ENCODE measurements at places on chromosomes 4 and X.

DNA sequence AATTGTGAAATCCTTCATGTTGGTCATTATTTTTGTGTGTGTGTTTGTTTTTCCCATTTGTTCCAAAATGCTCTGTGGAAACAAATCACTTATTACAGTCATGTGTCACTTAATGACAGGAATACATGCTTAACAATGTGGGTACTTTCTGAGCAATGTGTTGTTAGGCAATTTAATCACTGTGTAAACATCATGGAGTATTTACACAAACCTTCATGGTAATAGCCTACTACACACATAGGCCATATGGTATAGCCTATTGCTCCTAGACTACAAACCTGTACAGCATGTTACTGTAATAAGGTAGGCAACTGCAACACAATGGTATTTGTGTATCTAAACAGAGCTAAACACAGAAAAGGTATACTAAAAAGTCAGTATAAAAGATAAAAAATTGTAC, 388.9 kb upstream of the PPP1R2C start:
- DNase-seq: no peak

GRCh38 chr4:7435471-7436061, 836 bp upstream of the PSAPL1 start:
- DNase-seq: peak; percentile 70

DNA sequence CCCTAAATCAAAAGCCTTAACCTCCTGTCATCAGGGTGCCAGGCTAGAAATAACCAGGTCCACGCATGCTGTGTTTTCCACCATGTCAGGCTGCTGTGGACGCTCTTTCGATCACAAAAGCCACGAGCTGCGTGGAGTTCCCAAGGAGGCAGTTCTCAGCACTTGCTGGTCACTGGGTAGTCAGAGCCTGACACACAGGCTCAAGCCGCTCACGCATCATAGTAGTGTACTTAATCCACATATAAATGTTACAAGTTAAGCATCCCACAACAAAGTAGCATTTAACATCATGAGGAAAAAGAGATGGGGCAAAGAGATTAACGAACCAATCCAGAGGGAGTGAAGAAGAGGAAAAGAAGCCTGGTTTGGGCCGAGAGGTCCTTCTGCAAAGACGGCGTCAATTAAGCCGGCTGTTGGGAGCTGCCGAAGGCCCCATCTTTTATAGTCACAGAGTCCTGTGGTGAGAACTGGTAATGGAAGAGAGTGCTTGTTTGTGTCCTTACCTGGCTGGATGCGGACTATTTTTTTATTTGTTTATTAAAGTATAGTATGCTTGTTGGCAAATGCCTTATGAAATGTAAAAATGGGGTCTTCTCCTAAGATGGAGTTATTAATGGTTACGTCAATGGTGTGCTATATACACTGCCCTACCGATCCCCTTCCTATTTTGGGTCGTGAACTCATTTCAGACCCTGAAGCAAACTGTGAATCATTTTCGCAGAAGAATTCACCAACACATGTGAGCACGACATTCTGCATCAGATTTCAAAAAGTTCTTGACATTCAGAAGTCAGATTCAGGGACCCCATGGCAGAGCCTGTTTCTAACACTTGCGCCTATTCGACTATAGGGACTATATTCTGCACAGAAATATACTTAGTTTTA, 675 bp downstream of the PRIMPOL start:
- DNase-seq: peak; percentile 42

DNA sequence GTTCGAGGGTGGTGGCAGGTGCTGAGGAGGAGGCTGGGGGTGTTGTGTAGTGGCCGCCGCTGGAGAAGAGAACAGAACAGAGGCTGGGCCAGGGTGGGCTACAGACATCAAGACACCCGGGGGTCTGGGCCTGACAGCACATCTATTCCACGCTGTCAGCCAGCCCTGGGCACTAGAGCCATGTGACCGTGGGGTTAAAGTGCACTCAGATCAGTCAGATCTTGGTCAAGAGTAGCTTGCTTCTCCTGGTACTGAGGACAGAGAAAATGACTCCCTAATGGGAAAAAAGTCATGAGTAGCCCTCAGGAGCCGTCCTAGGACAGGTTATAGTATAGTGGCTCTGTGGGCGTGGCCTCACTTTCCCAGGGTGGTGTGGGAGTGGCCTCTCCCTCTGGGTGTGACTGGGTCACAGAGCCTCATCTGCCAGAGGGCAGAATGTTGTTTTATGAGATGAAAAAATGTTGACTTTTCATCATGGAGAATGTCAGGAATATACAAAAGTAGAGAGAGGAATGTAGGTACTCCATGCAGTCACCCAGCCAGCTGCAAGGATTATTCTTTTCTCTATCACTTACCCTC, 19.4 kb downstream of the TRMT44 start:
- no peak for DNase-seq

GRCh38 chr4:98555798-98556445, 102.5 kb downstream of the TSPAN5 start:
- peak; percentile 48 for DNase-seq

GRCh38 chr4:1055721-1056590, 44.5 kb downstream of the FGFRL1 start:
- DNase-seq: peak; percentile 40

GRCh38 chrX:1592470-1593142, 1.2 kb downstream of the AKAP17A start:
- peak; percentile 36 for DNase-seq

GRCh38 chr4:40962551-40963180, 212.9 kb downstream of the NSUN7 start:
- DNase-seq: peak; percentile 95

GRCh38 chr4:28788929-28789490, 1928.4 kb downstream of the STIM2 start:
- no peak for DNase-seq

GRCh38 chrX:29225670-29226069, 638.4 kb downstream of the IL1RAPL1 start:
- DNase-seq: no peak

GRCh38 chrX:109940411-109940810, 62.5 kb upstream of the TMEM164 start:
- no peak for DNase-seq

DNA sequence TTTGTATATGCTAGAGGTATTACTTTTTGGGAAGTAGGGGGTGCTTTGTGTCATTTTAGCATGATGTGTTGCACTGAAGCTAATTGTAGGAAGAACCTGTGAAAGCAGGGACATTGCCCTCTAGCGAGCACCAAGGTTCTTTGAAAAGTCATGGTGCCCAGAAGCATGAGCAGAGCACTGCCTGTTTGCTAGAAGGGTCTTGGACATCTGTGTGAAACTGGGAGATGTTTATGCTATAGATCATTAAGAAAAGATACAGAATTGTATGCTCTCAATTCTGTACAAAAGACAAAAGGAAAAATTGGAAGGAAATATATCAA, 14.7 kb downstream of the GRPR start:
- peak; percentile 6 for DNase-seq

- DNase-seq: peak; percentile 38
Observed at GRCh38 chr4:118033148-118034052, 886 bp upstream of the NDST3 start.

DNA sequence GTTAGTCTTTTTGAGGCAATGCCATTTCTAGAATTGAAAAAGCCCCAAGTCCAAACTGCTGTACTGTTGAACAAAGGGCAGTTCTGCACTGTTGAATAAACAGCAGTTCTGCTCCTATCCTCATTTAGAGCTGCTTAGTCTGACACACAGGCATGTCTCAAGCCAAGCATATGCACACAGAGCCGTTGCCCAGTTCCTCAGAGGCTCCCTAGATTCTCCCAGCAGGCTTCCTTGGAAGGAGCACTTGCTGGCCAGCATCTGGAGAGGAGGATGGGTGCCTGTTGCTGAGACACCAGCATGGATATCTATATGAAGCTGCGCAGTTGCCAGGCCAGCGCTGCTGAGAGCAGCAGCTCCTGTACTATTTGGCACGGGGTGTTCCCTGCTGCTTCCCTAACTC, 138.3 kb upstream of the USP38 start:
- DNase-seq: no peak

DNA sequence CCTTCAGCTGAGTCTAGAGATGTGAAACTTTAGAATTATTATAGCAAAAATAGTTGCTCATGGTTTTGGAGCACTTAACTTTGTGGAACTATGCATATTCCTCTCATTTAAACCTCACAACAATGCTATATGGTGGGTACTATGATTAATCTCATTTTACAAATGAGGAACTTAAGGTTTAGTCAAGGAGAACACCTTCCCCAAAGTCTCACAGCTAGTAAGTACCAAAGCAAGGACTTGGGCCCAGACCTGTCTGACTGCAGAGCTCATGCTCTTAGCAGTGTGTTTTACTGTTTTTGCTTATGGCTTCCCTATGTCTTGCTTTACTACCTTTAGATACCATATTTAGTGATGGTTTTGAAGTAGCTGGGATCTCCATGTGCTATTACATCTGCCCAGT, 5.1 kb downstream of the UBE2A start:
- DNase-seq: no peak

- DNase-seq: no peak
Observed at GRCh38 chrX:126124721-126125120, 41.4 kb downstream of the DCAF12L2 start.

GRCh38 chrX:41241962-41242361, 92.0 kb upstream of the DDX3X start:
- DNase-seq: no peak

- no peak for DNase-seq
Observed at GRCh38 chr4:107261241-107261874, 225.2 kb upstream of the DKK2 start.

GRCh38 chr4:8286719-8287342, 17.3 kb downstream of the HTRA3 start:
- DNase-seq: no peak

DNA sequence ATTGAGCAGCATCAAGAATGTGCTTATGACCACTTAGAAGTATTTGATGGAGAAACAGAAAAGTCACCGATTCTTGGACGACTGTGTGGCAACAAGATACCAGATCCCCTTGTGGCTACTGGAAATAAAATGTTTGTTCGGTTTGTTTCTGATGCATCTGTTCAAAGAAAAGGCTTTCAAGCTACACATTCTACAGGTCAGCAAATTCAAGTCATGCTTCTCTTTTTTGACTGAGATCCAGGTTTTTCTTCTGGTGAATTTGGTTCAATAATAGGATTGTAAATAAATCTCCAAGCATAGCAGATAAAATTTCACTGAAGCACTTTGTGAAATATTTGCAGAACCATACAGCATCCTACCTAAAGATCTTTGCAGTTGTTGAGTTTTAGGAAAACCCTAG, 218.1 kb downstream of the TLL1 start:
- DNase-seq: peak; percentile 3

DNA sequence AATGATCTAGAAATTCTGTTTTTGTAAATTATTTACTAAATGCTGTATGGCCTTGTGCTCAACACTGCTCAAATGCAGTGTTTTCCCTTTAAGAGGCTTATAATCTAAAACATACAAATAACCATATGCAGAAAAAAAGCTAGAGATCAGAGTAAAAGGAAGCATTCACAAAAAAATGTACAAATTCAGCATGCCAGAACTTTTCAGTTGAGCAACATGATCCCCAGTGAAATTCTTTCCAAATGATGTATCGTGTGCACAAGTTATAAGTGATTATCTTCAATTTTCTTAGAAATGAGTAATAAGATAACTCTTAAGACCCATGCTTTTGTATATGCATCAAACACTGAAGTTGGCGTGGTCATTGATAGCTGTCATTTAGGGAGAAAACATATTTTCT, 5.0 kb downstream of the GPC3 start:
- DNase-seq: no peak

DNA sequence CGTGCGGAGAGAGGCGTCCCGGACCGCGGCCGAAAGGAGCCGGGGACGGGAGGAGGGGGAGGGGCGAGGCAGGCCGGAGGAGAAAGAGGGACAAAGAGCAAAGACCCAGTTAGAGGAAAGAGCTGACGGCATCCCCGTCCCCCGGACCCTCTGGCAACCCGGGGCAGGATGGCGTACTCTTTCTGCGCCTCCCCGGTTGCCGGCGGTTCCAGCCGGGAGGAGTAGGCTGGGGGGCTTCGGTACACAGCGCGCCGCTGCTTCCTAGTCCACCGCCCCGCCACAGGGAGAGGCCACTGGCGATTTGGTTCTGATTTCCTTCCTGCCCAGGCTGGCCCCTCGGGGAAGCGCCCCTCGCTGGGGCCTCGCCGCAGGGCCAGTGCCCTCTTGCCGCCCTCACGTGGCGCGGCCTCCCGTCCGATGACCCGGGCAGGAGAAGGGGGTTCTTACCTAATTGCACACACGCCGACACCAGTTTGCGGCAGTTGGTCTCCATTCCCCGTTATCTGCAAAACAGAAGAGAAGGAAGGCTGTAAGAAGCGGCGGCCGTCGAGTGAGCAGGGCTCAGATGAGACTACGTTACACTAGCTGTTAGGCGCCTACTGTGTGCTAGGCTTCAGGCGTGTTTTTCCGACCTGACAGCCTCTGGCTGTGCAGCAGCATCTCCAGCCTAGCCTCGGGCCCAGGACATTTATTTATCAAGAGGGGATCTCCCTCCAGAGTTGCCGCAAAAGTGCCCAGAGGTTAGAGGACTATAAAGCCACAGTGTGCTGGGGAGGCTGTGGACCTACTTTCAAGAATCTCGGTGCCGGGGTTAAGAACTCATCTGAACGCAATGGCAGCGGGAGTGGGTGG, 9.9 kb upstream of the PITX2 start:
- DNase-seq: no peak

GRCh38 chrX:52933976-52934703, 24.2 kb downstream of the FAM156A start:
- no peak for DNase-seq

- no peak for DNase-seq
Observed at GRCh38 chr4:153322791-153323190, 21.7 kb upstream of the MND1 start.

DNA sequence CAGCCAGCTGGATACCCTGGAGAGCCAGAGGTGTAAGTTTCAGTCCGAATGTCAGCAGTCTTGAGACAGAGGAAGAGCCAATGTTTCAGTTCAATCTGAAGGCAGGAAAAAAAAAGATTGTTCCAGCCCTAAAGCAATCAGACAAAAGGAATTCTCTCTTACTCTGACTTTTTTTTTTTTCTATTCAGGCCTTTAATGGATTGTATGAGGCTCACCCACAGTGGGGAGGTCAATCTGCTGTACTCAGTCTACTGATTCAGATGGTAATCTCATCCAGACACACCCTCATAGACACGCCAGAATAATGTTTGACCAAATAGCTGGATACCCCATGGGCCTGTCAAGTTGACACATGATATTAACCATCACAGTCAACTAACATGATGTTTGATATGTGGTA, 51.9 kb downstream of the TEX13A start:
- DNase-seq: no peak

DNA sequence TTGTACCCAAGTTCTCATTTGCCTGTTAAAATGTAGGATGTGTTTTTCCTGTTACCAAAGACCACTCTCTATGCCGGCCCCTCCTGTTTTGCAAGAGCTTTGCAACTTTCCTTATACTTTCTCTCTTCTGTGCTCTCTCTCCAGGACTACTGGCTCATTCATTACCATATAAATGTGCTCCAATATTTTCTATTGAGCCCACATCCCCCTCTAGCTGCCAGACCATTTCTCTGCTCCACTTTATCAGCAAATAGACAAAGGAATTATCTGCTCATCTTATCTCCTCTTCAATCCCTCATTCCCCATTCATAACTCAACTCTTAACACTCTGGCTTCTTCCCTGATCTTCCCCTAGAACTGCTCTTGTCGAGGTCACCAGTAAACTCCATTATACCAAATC, 33.6 kb downstream of the RPGR start:
- peak; percentile 8 for DNase-seq
